Common myeloid progenitor, CD34-positive (primary cell): ENCODE measurements at places on chromosomes 6 and 20.

DNA sequence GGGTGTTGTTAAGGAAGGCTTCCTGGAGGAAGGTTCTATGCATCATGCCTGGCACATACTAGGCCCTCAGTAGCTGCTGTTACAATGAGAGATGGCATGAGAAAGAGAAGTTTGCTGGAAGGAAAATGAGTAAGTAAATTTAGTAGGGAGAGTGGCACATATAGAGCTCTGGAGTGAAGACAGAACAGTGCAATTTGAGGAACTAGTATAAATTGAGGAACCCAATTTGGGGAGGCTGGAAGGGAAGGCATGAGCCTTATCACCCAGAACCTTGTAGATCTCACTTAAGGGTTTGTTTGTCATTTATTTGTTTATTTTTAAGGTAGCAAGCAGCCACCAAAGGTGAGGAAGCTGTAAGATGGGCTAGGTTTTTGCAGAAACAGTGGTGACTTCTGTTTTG lies 87.1 kb upstream of the SCGN start:
- peak; percentile 24 for DNase-seq

DNA sequence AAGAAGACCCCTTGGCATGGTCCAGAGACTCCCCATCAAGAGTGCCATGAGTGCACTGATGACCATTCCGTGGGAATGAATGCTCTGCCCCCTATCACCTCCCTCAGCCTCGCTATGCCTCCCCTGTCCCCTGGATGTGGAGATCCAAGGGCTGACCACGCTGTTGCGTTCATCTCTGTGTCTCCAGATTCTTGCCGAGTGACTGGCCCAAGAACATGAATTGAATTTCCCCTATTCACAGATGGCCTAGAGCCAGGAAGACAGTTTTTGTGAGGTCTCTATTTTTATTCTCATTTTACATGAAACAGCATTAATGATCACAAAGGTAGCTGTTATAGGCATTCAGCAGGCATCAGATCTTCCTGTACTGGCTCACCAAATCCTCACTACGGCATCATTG lies 33.6 kb downstream of the MAFB start:
- no peak for DNase-seq

- DNase-seq: no peak
Observed at GRCh38 chr6:37081042-37081607, 75.7 kb downstream of the FGD2 start.

GRCh38 chr20:43554369-43554768 lies 4.5 kb upstream of the SGK2 start:
- peak; percentile 9 for DNase-seq

GRCh38 chr6:122709922-122710512 lies 69.5 kb upstream of the FABP7 start:
- peak; percentile 97 for DNase-seq

DNA sequence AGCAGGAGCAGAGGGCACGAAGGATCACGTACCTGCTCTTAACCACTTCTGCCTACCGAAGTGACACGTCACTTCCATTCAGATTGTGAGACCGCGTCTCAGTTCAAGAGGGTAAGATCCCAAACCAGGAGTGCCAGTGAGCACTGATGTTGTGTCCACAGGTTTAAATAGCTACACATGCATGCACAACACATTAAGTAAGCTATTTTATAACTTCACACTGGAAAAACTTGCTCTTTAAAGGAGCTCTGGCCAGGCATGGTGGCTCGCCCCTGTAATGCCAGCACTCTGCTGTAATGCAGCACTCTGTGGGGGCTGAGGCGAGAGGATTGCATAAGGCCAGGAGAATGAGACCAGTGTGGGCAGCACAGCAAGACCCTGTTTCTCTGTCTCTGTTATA lies 21.1 kb downstream of the ABHD12 start:
- no peak for DNase-seq

DNA sequence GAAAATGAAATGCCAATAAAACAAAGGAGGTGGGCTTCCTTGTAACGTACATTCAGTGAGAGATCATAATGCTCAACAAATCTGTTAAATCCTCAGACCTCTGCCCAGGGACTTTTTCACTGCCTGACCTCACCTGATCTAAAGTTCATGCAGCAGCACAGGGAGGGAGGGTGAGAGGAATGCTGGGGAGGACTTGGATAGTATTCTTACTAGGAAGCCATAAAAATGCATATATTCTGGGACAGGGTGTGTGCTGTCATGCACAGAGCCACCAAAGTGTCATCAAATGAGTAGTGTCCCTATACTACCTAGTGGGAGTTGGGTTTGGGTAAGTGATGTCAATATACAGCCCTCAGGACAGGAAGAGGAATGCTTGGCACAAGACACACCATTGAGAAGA lies 32.6 kb downstream of the CLIC5 start:
- no peak for DNase-seq

DNA sequence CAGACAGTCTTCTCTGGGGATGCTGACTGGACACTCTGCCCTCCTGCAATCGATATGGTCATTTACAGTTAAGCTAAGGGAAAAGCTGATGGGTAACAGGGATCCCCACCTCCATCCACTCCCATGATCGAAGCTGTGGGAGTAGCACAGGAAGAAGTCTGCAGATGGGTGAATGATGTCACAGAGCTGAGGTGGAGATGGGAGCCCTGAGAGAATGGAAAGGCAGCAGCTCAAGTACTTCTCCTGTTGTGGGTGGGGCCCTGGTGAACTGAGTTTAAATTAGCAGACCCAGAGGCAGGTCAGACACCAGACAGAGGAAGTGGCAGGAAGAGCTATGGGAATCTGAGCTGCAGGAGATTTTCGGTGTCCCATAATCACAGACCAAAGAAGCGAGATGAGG lies 29.0 kb downstream of the HDGFL1 start:
- no peak for DNase-seq

GRCh38 chr6:8536122-8536521 lies 100.8 kb upstream of the SLC35B3 start:
- DNase-seq: no peak

GRCh38 chr6:41426438-41426851 lies 91.0 kb downstream of the NCR2 start:
- DNase-seq: peak; percentile 60

DNA sequence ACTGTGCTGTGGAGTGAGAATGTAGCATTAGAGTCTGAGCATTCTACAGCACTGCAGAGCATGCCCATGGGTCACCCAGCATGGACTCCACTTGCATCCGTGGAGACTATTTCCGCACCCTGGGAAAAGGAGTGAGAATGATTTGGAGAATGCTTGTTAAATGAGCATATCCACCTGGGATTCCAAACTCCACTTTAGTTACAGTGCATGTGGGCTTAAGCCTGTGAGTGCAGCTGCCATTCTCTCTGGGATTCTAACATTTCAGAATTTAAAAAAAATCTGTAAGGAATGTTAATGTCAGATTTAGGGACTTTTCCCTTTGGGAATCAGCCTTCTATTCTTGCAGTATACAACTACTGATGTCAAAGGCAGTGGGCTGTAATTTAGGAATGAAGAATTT lies 33.4 kb downstream of the KIF25 start:
- DNase-seq: no peak

DNA sequence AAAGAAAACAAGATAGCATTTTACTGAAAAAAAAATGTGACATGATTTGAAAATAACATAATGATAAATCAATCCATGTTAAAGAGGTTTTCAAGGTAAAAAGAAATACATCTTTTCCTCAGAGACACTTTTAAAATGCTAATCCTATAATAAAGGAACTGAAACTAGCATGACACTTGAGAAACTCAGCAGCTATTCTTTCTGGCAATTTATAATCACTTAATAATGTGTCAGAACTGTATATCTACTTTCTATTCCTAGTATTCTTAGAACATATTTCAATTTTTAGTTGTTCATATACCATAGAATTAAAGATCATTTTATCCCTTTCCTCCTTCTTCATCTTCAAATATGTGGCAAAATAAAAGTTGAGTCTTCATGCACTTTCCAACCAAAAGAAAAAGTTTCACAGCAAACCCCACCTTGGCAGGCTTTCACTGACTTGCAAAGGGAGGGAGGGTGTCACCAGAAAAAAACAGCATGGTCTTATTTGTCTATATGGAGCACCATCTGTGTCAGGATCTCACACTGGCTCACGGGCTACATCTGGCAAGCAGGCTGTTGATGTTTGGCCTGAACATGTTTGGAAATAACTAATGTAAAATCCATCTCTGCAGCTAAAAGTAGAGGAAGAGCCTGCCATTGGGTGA lies 48.5 kb downstream of the FHL5 start:
- no peak for DNase-seq

DNA sequence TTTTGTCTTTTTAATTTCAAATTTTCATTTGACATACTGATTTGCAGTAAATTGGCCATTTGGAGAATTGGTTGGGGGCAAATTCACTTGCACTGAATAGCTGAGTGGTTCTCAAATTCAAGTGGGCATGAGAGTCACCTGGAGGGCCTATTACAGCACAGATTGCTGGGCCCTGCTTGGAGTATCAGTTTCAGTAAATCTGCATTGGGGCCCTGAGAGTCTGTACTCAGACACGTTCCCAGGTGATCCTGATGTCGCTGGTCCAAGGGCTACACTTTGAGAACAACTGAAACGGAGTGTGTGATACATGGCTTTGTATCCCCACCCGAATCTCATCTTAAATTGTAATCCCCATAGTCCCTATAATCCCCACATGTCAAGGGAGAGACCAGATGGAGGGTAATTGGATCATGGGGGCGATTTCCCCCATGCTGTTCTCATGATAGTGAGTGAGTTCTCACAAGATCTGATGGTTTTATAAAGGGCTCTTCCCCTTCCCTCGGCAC lies 115.9 kb downstream of the KLHL32 start:
- no peak for DNase-seq

DNA sequence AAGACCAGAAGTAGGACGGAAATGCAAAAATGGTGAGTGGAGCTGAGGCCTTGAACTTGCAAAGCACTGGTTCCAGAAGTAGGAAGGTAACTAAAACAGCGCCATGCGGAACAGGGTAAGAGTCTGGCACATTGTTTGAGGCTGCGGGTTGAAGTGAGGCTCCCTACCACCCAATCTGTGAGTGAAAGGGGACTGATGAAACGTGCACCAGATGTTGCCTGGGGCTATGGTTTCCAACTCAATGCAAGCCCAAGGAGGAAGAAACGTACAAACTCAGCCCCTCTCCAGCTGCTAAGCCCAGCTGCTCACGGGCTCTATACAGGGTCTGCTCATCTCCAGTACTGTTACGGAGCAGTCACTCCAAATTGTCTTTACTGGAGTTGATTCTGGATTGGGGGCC lies 68.7 kb upstream of the KCNK16 start:
- DNase-seq: no peak

DNA sequence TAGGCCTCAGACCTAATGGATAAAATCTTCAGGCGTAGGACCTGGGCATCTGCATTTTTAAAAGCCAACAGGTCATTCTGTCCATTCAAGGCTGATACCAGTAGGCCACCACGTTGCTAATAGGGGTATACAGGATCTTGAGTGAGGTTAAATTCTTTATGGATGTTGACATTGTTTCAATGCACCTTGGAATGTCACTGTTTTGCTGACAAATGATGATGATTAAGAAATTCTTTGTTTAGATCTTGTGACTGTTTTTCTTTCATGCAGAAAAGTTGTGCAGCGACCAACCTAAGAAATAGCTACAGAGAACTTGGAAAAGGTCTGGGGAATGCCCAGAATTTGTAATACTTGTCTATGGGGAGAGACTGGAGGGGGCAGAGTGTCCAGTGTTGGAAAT lies 101.1 kb upstream of the CLDN20 start:
- DNase-seq: no peak

DNA sequence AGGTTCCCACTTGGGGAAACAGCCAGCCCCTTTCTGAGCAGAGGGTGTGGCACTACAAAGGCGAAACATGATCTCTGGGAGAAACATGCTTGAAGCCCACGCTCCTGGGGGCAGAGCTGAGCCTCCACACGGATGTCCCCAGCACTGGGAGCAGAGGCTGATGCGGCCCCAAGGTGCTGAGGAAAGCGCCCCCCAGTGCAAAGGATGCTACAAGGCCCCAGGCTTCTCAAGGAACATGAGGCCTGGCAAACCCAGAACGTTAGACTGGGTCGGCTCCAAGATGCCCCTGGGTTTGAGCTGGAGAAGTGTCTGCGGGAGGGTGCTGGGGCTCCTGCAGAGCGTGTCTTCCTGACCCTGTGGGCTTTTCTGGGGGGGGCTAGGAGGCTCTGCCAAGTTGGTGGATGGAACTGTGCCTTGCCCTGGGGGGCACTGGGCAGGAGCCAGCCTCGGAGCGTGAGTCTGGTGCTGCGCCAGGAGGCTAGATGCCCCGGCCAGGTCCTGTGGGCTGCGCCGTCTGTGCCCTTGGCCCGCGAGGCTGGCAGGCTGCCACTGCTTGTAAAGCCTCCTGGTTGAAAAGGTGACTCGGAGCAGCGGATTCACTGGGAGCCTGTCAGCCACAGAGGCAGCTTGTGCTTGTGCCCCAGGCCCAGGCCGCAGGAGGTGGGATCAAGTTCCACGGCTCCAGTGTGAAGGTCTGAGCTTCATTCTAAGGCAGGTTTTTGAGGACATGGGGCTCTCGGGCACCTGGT lies 8.1 kb downstream of the SYNJ2 start:
- DNase-seq: no peak

GRCh38 chr6:14451594-14452374 lies 334.2 kb downstream of the CD83 start:
- DNase-seq: no peak

DNA sequence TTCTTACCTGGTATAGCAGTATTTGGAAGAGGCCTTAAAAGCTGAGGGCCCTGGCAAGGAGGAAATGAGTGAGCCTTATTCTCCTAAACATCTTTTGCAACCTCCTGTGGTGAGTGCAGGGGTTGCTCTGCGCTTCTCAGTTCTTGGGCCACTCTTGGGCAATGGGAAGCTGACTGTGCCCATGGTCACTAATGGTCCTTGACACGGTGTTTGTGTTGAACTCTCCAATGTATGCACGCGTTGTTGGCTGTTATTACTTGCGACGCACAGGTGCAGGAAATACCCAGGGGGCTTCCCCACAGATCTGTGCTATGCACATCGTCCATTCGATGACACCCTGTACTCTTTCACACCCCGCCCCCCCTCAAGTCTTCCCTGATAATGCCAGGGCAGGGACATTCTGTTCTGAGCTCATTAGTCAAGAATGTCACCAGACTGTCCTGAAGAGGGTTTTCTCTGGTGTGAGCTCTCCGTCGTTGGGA lies 79.7 kb downstream of the EDN1 start:
- DNase-seq: peak; percentile 24

- DNase-seq: no peak
Observed at GRCh38 chr6:161429921-161430490, 156.1 kb upstream of the AGPAT4 start.

DNA sequence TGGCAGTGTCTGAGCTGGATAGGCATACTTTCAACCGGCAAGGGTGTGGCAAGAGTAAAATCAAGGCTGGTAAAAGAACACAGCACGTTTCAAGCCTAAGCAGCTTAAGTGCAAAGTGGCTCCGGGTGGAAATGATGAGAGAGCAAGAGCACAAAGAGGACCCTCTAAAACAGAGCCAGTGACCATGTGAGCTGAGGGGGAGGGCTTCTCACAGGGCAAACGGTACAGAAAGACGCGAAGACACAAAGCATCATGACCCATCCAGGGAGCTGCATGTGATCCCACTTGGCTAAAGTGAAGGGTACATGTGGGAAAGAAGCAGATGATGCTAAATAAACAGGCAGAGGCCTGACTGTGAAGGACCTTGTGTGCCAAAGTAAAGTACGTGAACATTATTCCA lies 25.7 kb downstream of the FKBP5 start:
- no peak for DNase-seq
